ENCODE measurements at places on chromosomes 6 and 20.

- DNase-seq, result no peak
Measured at GRCh38 chr20:58497724-58498469, 17.3 kb downstream of the APCDD1L start.

- DNase-seq, result no peak
Measured at GRCh38 chr20:46811224-46812084, 83.2 kb upstream of the EYA2 start.

DNA sequence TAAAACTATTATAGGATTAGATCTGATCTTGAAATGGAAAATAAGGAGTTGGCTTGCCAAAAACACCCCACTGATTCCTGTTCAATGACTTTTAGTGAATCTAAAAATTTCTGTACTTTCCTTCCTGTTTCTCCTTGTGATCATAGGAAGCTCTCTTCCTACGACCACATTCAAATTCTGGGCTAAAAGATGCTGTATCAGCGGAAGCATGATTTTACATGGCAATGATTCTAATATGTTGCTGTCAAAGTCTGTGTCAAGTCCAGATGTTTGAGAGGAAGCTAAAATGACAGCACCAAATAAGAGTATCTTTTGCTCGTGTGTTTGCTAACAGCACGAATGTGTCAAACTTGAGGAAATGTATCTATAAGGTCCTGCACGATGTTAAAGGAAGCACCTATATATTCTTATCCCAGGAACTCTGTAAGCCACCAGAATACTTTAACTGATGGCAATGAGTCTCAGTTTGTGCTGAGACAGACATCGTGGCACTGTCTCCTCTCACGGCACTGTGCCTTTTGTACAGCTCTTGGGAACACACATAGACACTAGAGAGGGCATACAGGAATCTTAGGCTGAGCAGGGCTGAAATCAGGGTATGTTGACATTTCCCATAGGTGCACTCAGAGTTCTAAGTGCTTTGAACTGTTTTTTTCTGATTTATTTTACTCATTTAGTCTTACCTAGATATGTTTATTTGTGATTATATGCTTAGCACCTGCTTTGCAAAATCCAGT, 24.9 kb upstream of the MAP3K4 start:
- no peak for DNase-seq

GRCh38 chr6:159107451-159108260, 61.5 kb upstream of the FNDC1 start:
- DNase-seq, result peak; percentile 64

GRCh38 chr6:170450916-170451761, 102.0 kb downstream of the PSMB1 start:
- DNase-seq, result no peak

GRCh38 chr6:126657561-126658175, 317.8 kb downstream of the CENPW start:
- DNase-seq, result no peak

DNA sequence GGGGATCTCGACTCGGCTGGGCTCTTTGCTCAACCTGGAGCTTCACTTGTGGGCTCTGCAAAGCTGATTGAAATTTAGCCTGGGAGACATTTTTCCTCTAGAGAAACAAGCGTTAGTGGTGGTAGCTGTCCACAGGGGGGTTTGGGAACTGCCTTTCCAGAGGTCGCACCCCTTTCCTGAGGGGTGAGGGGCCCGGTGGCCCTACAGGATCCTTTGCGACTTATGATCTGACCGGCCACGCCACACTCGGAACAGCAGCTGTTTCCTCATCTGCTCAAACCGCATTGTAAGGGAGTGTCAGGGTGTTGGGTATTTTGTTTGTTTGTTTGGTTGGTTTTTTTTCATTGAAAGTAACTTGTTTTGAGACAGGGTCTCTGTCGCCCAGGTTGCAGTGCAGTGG, 21.0 kb downstream of the PNLDC1 start:
- DNase-seq, result no peak

DNA sequence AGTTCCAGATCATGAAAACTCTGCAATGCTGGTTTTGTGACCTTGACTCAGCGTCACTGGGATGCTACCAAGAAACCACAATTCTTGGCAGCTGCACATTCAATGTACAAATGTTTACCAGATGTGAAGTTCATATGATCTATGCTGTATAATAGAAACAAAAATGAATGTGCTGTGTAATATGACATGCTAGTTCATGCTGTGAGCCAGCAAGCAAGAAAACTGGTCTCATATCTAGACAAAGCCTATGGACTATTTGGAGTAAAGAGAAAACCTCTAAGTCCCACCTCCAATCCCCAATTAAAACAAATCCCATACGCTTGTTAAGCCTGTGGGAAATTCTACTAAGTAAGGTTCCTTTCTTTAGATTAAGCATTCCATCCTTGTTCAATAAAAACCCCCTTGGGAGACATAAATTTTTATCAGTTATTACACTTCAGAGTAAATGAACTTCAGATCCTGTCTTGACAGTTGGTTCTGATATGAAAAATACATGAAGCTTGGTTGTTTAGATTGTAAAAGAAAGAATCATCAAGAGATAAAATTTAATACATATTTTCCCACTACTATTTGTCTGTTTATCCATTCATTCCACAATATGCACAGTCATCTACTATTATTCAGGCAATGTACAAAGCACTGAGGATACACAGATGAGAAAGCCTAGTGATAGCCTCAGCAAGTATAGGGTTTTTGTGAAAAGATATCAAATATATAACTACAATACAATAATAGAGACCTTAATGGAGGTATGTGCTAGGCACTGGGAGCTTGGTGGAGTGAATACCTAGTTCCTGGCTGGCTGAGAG, 20.1 kb downstream of the COL21A1 start:
- DNase-seq, result no peak

DNA sequence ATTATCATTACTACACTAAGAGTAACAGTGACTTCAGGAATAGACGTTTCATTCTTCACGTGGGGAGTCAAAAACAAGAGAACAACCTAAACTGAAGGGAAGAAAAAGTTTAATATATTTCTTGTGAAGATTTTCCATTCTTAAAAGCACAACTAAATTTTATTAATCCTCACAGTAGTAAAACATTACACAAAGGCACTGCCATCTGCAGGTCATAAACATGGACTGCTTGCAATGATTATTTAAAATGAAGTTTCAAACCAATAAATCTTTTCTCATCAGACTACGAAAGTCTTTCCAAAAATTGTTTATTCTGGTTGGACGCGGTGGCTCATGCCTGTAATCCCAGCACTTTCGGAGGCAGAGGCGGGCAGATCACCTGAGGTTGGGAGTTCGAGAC, 2.6 kb downstream of the NCOA5 start:
- DNase-seq, result no peak

DNA sequence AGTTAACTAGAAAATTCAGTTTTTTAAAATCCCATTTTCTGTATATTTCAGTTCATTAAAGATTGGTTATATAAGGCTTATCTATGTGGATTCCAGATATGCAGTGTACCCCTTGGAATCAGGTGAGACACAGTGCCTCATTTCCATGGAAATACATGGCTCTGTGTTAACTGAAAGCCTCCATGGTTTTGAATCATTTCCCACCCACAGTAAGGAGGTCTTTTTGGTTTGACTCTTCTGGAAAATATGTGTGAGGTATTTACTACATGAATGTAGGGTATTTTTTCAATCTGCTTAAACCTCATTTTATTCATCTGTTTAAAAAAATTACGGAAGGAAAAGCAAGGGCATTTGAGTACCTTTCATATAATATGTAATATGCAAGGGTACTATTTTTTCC, 25.5 kb downstream of the RNF144B start:
- no peak for DNase-seq

GRCh38 chr6:1620504-1621069, 10.9 kb downstream of the FOXC1 start:
- DNase-seq, result no peak

DNA sequence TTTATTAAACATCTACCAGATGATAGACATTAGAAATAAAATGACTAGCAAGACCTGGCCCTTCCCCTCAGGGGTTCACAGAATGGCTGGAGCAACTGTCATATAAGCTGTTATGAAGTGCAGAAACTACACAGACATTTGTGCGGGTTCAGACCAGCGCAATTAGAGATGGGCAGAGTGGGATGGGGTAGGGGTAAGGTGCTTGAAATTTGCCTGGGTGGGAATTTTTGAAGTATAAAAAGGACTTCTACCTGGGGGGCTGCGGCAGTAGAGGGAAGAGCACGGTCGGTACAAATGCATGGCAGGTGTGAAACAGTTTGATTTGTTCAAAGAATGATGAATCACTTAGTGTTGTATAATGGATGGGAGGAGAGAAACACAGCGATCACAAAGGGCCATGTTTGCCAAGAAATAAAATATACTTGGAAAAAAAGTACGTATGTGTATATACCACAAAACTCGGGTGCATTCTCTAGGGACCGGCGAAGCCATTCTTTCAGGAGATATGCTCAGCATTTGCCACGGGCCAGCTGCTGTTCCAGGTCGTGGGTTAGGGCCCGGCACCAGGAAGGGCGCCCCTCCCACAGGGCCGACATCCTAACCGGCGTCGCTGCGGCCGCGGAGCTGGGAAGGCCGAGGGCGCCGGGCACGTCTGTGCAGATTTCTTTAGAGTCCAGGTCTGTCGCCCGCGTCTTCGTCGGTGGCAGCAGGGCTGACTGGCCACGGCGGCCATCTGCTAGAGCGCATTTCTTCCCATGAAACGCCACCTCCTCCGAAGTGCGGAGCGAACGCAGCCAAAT, 809 bp upstream of the NOL7 start:
- no peak for DNase-seq

DNA sequence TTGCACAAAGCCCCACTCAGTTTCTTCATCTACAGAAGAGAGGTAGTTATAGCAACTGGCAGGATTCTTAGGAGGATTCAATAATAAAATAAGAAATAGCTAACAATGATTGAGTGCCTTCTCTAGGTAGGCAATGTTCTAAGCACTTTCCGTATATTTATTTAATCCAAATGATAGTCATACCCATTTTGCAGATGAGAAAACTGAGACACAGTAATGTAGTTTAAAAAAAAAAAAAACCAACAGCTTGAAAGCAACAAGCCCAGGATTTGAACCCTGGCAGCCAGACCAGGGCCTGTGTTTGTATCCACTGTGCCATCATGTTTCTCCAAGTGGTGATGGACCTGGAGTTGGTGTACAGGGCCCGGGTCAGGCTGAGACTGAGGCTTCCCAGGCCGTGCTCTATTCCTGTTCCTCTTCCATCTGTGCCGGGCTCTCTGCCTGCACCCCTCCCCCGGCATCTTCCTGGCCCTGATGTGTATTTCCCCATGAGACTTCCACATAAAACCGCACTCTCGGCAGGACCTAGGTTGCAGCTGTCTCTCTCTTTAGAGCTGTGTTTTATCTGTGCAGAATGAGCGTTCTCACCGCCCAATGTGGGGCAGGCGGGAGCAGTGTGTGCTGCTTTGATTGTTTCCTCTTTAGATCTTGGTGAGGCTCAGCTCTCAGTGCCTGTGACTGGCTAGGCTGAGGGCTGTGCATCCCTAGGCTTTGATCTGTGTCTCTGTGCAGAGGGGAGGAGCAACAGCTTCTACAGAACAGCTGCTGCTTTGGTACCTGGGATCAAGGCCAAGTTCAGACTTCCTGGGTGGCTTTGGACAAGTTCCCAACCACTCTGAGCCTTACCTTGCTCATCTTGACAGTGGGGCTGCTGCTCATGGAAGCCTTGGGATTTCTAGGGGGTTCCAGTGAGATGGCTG, 49.5 kb downstream of the TOX2 start:
- peak; percentile 31 for DNase-seq

- DNase-seq, result no peak
Measured at GRCh38 chr6:87095087-87095509, at the start of gene CGA. Gene CGA, minus strand, starts transcription at chr6:87095106. Its CDS starts 6,906 bp downstream, at chr6:87088200.

DNA sequence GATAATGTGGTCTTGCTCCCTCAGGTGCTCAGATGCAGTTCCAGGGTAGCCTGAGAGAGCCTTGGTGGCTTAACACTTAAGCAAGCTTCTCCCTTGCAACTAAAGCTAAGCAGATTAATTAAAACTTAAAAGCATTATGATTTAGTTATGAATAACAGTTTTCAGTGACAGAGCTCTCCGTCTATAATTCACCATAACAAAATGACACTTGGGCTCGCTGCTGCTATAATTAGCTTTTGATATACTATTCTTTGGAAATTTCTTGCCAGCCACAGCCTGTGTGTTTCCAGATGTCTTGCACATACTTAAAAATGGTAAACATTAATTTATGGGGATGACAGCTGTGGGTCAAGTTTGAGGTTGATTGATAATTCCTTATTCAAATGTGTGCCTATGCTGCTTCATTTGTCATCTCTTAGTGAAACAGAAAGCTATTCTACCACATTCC, 380.5 kb downstream of the TFAP2B start:
- DNase-seq, result no peak
